Activated CD8-positive, alpha-beta memory T cell treated with anti-CD3 and anti-CD28 coated beads, Interleukin-2, amount 50 U/mL, for 4 hours (primary cell): ENCODE measurements at places on chromosomes 5 and 9.

DNA sequence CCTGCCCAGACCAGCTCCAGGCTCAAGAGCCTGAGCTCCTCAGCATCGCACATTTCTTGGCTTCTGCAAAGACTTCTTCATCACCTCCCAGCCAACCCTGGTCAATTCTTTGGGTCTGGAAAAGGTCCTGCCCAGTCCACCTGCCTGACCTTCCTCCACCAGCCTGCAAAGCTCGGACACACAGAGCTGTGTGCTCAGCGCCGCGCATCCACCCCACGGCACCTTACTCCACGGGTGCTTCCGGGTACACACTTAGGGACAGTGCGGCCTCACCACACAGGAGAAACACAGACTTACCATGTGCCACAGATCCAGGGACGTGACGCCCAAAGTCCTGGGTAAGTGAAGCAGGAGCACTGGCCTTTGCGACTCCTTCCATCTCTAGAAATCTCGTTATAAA, 97.3 kb downstream of the KCNT1 start:
- DNase-seq = no peak

- DNase-seq = peak; percentile 33
Measured at GRCh38 chr9:69971643-69972449, 71.8 kb upstream of the MAMDC2 start.

DNA sequence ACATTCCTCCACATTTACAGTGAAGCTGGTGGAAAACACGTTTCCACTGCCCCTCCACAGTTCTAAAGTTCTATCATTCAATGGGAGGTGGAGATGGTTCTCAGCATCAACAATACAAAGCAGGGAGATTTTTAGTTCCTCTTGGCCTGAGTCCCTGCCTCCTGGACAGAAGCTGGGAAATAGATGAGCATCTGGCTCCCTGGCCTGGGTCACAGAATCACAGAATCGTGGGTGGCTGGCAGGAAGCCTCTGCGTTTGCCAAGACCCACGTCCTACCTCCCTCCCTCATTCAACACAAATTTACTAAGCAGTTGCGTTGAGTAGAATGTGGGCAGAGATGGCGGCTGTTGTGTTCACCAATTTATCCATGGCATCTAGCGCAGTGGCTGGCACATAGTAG, 5.2 kb upstream of the PPARGC1B start:
- DNase-seq = no peak

- no peak for DNase-seq
Measured at GRCh38 chr9:123072407-123072995, 39.0 kb downstream of the GPR21 start.

- no peak for DNase-seq
Measured at GRCh38 chr5:58622936-58623871, 40.3 kb downstream of the RAB3C start.

GRCh38 chr5:9288234-9288633, 257.6 kb downstream of the SEMA5A start:
- DNase-seq = no peak

DNA sequence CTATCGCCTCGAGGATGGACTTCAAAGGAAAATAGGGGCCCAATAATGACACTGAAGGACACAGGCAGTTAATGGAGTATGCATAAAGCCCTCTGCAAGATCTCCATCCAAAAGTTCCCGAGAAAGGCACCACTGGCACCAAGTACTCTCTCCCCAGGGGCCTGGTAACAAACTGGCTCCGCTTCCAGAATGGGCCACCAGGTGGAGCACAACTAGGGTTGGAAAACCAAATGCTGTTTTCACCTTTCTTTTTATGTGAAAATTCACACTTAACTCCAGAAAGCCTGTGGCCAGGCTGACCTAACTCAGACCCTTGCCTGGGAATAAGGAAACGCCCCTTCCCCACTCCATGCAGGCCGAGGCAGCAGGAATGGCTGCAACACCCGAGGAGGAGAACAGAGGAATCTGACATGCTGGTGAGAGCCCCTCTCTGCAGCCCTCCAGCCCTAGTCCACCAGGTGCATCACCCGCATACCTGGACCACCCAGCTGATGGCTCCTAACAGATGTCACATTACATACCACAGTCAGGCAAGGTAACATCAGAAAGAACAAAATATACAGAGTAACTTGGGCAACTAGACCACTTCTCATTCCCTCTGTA, 42.8 kb downstream of the CAMSAP1 start:
- DNase-seq = peak; percentile 81

GRCh38 chr5:153358315-153358976, 132.0 kb upstream of the GRIA1 start:
- DNase-seq = no peak

DNA sequence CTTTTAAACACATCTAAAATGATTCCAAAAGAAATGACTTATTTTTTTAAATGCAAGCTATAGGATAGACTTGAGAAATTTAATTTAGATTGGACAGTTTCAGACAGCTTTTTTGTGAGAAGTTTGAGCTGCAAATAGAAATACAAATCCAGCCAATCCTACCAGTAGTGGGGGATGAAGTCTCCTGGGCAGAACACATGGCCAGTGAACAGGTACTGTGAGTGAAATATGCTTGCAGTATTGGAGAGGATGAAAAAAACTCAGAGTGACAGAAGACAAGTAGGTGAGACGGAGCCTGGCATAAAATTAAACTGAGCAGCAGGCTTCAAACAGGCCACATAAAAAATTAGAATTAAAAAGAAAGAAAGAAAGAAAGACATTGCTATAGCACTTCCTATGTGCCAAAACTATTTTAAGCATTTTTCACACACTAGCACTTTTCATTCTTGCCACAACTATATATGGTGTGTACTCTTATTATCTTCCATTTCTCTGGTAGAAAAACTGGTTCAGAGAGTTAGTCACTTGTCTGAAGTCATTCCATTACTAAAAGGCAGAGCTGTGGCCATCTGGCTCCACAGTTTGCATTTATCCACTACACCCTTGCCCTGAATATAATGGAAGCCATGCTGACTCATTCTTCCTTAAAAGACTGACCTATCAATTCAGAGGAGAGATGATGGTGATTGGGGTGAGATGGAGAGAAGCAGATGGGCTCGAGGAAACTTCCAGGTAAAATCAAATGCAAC, 310.2 kb upstream of the CTNND2 start:
- DNase-seq = no peak
